ENCODE measurements at places on chromosomes 6 and 20.

DNA sequence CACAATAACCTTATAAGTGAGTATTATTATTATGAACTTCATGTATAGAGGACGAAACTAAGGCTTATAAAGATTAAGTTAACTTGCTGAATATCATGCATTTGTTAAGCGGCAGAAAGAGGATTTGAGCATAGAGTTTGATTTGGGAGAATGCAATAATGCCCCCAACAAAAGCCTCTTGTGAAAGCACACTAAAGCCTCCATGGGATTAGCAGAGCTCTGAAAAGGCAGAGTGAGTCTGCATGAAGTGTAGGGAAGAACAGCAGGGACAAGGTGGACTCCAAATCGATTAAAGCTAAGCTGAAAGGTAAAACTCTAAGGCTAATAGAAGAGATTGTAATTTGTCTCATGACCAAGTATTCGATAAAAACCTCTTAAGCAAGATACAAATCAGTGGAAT lies 100.3 kb downstream of the SH3BGRL2 start:
- DNase-seq, result no peak

DNA sequence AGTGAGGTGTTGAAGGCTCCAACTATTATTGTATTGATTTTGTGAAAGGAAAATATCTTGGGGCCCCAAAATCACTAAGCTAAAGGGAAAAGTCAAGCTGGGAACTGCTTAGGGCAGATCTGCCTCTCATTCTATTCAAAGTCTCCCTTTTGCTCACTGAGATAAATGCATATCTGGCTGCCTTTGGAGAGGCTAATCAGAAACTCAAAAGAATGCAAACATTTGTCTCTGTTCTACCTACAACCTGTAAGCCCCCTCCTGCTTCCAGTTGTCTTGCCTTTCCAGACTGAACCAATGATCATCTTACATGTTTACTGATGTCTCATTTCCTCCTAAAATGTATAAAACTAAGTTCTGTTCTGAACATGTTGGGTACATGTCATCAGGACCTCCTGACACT lies 125.9 kb downstream of the HTR1B start:
- no peak for DNase-seq

- peak; percentile 31 for DNase-seq
These were observed 22.3 kb downstream of the CNKSR3 start for GRCh38 chr6:154488248-154488593.

GRCh38 chr20:54110457-54110856 lies 40.1 kb upstream of the BCAS1 start:
- no peak for DNase-seq

DNA sequence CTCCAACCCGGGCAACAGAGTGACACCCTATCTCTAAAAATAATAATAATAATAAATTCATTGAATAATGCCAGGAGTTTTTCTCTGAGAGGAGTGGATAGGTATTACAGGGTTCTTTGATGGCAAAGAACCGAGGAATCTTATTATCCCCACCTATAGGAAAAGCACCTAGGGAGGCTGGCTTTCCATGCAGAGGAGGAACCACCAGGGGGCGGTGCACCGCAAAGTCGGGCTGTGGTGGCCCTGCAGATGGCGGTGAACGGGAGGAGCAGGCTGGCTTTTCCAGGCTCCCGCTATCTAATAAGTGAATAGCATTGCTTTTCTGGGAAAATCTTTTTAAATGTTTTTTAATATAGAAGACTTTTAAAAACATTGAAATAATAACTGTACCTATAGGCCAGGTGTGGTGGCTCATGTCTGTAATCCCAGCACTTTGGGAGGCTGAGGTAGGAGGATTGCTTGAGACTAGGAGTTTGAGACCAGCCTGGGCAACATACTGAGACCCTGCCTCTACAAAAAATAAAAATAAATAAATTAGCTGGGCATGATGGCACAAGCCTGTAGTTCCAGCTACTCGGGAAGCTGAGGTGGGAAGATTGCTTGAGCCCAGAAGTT lies 864.2 kb downstream of the KIF16B start:
- DNase-seq, result no peak

DNA sequence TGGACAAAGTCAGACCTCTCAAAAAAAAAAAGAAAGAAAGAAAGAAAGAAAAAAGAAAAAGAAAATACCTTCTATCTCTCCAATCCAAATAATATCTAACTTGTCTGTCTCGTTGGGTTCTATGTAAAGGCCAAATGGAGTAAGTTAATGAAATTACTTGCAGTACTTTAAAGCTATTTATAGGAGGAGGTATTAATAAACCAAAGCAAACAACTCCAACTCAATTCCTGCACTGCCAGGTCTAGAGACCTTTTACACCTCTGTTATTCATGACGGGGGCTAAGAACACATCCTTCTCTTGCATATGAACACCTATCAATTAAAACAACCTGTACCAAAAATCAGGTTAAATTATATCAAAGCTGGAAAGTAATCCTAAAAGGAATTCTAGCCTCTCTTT lies 80.6 kb downstream of the MAP3K5 start:
- no peak for DNase-seq

DNA sequence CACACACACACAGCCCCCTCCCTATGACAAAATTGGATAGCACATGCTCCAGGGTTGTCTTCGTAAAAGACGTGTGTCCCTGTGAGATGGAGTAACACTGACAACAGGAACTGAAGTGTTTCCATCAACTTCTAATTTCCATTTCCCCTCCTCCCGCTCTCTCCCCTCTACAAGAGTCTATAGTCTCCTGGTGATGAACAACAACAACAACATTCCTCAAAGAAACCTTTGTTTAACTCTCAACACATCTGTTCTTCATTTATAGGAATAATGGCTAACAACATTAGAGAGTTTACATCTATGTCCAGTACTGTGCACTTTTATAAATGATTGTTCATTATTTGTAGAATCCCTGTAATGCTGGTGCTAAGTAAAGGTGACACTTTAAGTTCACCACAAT lies 205.8 kb upstream of the SSTR4 start:
- no peak for DNase-seq

GRCh38 chr6:106513808-106514582 lies 115.3 kb downstream of the RTN4IP1 start:
- DNase-seq, result no peak

DNA sequence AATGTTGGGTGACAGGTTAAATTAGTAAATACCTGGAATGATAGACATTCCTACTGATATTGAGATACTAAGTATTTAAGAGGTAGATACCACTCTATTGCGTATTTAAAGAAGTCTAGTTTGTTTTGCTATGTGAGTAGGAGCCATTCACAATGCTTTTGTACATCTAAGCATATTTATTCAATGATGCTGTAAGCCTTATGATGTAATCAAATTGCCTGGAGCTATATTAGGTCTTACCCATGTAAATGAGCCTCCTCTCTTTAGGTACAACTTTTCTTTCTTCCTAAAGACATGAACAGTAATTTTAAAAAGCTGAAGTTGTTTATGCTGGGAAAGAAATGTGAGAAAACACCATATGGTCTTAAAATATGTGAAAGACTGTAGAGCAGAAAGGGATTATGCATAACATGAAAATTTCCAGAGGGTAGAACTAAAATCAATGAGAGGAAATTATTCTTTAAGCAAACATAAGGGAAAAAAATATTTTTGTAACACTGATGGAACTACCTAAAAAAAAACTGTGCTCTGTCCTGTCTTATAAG lies 526.7 kb downstream of the EPHA7 start:
- DNase-seq, result no peak

GRCh38 chr6:24923885-24924401 lies 11.8 kb downstream of the RIPOR2 start:
- DNase-seq, result no peak

DNA sequence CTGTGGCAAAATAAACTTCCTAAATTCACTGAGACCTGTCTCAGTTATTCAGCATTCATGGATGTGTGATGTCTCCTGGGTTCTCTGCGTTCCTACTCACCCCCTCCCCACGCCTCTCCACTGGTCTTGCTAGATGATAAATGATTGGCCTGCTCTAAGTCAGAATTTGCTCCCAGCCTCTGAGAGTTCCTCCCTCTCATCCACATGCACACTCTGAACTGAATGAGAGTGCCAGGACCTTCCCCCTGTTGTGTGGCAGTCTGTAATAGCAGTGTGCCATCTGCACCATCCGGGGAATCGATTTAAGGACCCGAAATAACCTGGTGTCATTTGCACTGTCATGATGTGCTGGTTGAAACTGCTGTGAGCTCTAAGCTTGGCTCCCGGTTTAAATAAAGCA lies 135.8 kb upstream of the AFDN start:
- DNase-seq, result no peak

DNA sequence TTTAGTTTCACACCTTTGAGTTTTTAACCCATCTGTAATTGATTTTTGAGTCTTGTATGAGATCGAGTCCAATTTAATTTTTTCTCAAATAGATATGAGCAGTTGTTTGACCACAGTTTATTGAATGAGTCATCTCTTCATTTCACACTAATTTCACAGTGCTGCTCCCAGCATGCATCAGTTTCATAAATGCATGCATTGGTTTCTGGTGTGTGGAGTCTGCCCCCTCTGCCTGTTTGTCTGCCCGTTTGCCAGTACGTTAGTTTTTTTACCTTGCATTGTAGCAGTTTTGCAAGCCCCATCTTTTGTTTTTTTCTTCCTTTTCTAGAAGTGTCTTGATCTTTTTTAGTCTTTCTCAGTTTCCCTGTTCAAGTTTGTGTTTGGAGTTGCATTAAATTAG lies 11.9 kb downstream of the SLX4IP start:
- peak; percentile 36 for DNase-seq

- DNase-seq, result no peak
These were observed 256.3 kb upstream of the TAB2 start for GRCh38 chr6:149060985-149061760.

- peak; percentile 85 for DNase-seq
These were observed at the start of gene NUP153 for GRCh38 chr6:17706580-17707370. NUP153 (minus strand) TSS chr6:17706925; CDS start chr6:17706387, 538 bp downstream.

- DNase-seq, result no peak
These were observed 42.2 kb downstream of the GFOD1 start for GRCh38 chr6:13445005-13445743.

- DNase-seq, result no peak
These were observed 95.3 kb upstream of the VSTM2L start for GRCh38 chr20:37807471-37808232.

DNA sequence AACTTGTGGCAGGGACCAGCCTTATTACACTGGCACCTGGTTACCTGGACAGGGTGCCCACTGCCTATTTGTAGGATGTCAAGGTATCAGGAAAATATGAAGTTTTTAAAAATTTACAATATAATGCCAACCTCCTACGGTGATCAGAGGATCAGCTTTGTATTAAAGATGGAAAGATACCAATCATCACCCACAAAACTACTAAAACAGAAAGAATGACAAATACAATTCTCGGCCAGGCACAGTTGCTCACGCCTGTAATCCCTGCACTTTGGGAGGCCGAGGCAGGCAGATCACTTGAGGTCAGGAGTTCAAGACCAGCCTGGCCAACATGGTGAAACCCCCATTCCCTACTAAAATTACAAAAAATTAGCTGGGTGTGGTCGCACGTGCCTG lies 18.4 kb upstream of the PRND start:
- no peak for DNase-seq

DNA sequence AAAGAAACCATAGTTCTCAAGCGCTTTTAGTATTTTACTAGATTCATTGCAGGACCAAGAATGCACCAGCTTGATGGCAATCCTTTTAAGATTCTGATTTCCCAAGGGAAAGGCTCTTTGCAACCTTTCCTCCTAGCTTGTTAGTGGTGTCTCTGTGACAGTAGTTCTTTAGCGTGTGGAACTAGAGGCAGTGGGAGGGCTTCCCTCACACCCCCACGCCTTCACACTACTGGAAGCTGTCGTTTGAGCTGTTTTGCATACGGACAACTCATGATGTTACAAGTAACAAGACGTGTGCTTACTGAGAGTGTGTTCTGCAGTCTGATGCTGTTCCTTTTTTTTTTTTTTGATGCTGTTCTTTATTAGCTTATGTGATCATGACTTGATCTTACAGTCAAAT lies 34.1 kb downstream of the EYA4 start:
- DNase-seq, result no peak

DNA sequence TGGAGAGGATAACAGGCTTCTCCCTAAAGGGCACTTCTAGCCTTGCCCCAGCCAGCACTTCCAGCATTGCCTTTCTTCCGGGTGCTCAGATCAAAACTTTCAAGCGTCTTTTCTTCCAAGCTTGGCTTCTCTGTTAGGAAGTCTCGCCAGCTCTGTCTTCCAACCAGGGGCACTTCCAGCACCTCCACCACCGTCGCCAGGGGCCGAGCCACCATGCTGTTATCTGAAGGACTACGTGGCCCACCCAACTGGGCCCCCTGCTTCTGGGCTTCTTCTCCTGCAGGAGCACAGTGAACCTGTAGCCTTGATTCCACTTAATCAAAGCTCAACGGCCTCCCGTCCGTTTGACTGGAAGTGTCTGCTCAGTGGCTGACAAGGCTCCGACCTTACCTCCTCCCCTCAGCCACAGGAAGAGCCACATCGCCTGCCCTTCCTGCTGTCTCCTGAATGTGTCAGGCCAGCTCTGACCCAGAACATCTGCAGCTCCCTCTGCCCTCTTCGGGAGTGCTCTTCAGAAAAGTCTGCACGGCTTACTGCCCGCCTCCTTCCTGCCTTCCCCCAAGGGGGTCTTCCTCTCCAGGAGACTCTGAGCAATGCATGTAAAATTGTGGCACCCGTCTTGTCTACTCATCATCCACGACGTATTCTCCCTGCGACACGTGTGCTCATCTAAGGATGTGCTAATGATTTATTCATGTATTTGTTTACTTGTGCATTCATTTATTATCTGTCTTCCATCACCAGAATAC lies 527.0 kb downstream of the CDH26 start:
- no peak for DNase-seq

- no peak for DNase-seq
These were observed 7.0 kb downstream of the CEP250 start for GRCh38 chr20:35462351-35462750.

DNA sequence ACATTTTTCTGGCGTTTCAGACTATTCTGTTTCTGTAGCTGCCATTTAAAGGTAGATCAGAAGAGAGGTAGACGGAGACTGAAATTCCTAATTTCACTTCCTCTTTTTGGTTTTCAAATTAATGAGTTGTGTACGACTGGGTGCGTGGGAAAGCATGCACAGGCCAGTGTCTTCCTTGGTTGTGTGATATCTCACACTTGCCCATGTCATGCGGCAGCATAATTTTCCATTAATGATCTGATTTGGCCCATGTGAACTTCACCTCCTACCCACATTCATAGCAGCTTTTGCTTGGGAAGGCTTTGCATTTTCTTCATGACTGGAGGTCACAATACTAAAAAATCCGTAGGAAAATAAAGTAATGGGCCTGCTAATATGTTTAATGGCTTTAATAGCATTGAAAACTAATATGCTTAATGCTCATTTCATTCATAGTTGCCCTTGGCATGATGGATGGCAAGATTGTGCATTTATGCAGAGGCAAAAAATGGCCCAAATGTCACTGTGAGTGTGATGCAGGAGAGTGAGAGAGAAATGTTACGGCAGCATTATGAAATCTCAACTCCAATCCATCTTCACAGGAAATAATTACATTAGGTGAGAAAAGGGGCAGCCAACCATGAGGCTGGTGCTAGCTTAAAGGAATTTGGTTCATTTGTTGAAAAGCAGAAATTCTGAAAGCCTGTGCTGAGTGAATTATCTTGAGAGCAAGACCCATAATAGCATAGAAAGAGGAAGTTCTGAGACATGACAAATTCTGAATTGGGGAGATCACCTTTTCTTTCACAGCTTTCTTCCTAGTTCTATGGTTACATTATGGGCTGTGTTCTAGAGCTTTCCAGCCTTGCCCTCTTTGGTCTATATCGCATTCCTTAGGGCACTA lies 69.0 kb upstream of the UST start:
- DNase-seq, result no peak

- DNase-seq, result no peak
These were observed 88.9 kb downstream of the MAP3K5 start for GRCh38 chr6:136703331-136703865.

Data from BJ (cell line).